ENCODE measurements at places on chromosomes 2 and 18. TPM values are rescaled to one million over a fixed set of nuclear protein-coding genes. Genes with fewer than 3 reads are reported as not detected.

CELF4 gene
- total RNA-seq: not detected

PXDN gene
- 13.0 TPM for total RNA-seq

PTH2R gene
- not detected for total RNA-seq

LCT gene
- 0.03 TPM for total RNA-seq

C2orf81 gene
- total RNA-seq: 3.5 TPM

EIF2AK2 gene
- total RNA-seq: 32.6 TPM

DTNA gene
- 0.18 TPM for total RNA-seq

SDC1 gene
- 223 TPM for total RNA-seq

ARHGAP25 gene
- not detected for total RNA-seq

SYT4 gene
- not detected for total RNA-seq

TMEM178A gene
- total RNA-seq: 0.10 TPM

SH3YL1 gene
- total RNA-seq: 8.3 TPM

SKOR2 gene
- total RNA-seq: not detected

SEMA4C gene
- total RNA-seq: 18.5 TPM

CD8B gene
- total RNA-seq: not detected

KLHL14 gene
- total RNA-seq: not detected

AMER3 gene
- total RNA-seq: not detected

AQP12A gene
- total RNA-seq: not detected

RUFY4 gene
- not detected for total RNA-seq

CABLES1 gene
- total RNA-seq: 14.0 TPM

All from A549 treated with RU486 at 1 μM for 4 hours (cell line).